ENCODE measurements at places on chromosomes 7 and 10.

DNA sequence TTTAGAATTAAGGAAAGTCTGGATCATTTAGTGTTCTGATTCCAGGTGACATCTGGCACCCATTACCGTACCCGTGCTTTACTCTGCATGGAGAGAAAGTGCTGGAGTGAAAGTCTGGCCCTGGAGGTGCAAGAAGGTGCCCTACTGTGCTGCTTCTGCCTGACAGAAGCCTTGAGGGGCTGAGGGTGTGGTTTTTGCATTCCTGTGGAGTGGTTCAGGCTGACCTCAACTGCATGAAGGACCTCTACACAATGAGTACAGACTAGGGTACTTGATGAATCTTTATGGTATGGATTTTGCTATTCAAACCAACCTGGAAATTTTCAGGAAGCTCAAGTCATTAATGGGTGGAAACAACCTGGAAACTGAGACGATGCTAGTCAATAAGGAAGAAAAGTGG, 45.1 kb upstream of the GSAP start:
- DNase-seq: no peak

GRCh38 chr10:5281356-5281755, 83.4 kb upstream of the UCN3 start:
- DNase-seq: peak; percentile 41

DNA sequence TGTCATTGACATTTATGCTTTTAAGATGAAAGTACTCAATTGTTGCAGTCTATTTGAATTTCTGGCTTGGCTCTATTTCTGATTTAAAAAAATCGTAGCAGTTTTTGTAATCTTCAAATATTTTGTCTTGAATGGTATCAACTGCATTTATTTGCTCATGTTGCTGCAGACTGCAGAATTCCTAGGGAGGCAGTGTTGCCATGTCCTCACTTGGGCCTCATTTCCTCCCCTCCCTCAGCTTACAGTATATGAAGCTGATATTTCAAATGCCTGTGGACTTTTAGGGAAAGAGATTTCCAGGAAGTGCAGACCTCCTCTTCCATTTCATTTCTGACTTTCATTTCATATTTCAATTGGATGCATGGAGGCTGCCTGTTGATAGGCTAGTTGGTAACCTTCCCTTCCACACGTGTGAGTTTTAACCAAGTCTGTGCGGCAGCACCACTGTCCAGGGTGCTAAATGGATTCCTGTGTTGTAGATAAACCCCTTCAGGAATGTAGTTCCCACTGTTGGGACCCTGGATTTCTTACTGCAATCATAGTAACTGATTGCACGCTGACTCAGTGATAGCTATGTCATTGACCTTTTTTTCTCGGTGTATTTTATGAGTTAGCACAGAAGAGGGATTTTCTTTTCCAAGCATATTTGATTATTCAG, 17.5 kb downstream of the VPS50 start:
- DNase-seq: no peak

DNA sequence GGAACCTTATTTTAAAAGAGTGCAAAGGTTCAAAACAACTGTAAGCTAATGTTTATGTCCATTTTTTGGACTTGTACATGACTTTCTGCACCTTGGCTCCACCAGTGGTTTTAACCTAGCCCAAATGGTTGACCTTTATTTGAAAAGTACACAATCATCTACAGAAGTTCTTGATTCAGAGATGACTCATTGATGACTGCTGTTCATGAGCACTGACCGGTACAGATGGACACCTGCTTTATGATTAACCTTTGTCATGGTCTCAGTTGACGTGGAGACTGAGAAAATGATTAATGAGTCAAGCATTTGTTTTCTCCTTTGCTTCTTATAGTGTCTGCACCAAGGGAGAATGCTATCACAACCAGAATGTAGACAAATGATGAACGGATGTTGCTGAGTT, 55.7 kb upstream of the PTER start:
- no peak for DNase-seq

GRCh38 chr7:139901901-139902300, 72.8 kb downstream of the TBXAS1 start:
- no peak for DNase-seq

DNA sequence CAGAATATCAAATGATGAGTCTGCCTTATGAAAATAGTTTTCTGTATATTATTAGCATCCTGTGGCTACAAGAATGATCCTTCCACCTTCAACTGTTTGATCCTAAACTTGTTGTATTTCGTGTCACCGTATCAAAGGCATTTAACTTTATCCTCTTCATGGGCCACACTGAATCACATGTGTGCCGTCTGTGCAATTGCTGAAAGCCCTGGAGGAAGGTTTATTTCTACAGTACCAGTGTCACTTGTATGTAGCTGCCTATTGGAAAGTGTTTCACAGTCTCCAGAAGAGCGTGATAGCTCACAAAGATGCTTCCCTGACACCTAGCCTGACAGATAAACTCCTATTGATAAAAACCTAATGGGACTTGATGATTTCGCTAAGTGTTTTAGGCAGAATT, 94.5 kb downstream of the ITGA8 start:
- DNase-seq: no peak

GRCh38 chr7:136677471-136678365, 190.7 kb upstream of the CHRM2 start:
- DNase-seq: no peak

- DNase-seq: no peak
Measured at GRCh38 chr7:98321301-98321700, 39.8 kb downstream of the BRI3 start.

- no peak for DNase-seq
Measured at GRCh38 chr7:39085189-39085588, 107.5 kb downstream of the POU6F2 start.

DNA sequence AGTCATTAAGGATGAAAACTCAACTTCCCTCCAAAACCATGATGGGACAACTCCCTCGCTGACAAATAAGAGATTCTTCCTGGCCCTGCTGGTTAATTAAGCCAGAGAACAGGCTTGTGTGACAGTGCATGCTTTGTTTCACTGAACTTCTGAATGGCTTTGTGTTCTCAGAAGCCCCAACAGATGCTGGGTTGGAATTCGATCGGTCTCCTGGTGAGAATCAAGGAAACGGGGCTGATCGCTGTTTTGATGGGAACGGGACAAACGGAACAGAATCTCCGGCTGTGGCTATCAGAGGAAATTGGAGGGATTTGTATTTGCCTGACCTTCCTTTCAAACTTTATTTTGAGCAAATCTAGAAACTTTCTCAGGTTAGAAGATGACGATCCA, 145.0 kb downstream of the RNF216 start:
- no peak for DNase-seq

All from activated CD4-positive, alpha-beta T cell treated with anti-CD3 and anti-CD28 coated beads, Interleukin-2, Interleukin-4, amounts not matched to agents 100 ng/mL and 50 ng/mL, durations not matched to agents 16 hours and 8 hours (primary cell).